ENCODE measurements at places on chromosomes 6 and 20.

GRCh38 chr6:41200901-41201763, at the start of gene TREML2:
Gene TREML2, minus strand, starts transcription at chr6:41201149. Its CDS starts 141 bp downstream, at chr6:41201008.
- DNase-seq: no peak

GRCh38 chr6:3019065-3019464, 19.4 kb downstream of the NQO2 start:
- DNase-seq: no peak

DNA sequence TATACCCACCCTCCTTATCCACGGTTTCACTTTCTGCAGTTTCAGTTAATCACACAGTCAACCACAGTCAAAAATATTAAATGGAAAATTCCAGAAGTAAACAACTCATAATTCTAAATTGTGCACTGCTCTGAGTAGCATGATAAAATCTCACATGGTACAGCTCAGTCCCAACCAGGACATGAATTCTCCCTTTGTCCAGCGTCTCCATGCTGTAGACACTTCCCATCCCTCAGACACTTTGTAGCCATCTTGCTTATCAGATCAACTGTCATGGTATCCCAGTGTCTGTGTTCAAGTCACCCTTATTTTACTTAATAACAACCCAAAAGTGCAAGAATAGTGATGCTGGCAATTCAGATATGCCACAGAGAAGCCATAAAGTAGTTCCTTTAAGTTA, 94.7 kb downstream of the PDE10A start:
- DNase-seq: no peak

- no peak for DNase-seq
Measured at GRCh38 chr6:126440923-126441322, 101.0 kb downstream of the CENPW start.

DNA sequence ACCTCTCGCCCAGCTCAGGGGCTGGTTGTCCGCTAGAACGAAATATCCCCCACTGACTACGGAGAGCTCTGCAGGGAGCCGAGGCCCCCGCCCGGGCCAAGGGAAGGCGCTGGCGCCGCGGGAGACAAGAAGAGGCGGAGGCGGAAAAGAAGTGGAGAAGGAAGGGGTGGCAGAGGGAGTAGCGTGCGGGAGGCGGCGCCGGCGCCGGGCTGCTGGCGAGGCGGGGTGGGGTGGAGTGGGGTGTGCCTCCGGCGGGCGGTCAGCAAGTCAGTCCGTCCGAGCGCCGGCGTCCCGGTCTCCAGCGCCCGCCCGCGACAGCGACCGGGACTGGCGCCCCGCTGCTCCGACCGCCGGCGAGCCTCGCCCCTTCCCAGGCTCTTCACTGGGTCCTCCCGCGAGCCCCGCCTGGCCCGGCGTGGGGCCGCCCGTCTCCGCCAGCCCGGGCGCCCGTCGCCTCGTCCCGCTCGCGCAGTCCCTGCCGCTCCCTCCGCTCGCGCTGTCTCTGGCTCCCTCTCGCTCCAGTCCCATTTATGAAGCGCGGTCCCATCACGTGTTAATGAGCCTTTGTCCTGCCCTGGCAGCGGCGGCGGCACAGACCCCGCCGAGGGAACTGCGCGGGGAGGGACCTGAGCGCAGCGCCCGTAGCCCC, at the start of gene CNR1:
Gene CNR1, minus strand, starts transcription at position 504 of the 649 bp plus-strand sequence. CDS start 21,073 bp downstream, outside the sequence.
- no peak for DNase-seq

- no peak for DNase-seq
Measured at GRCh38 chr6:12286373-12287110, 3.6 kb upstream of the EDN1 start.

DNA sequence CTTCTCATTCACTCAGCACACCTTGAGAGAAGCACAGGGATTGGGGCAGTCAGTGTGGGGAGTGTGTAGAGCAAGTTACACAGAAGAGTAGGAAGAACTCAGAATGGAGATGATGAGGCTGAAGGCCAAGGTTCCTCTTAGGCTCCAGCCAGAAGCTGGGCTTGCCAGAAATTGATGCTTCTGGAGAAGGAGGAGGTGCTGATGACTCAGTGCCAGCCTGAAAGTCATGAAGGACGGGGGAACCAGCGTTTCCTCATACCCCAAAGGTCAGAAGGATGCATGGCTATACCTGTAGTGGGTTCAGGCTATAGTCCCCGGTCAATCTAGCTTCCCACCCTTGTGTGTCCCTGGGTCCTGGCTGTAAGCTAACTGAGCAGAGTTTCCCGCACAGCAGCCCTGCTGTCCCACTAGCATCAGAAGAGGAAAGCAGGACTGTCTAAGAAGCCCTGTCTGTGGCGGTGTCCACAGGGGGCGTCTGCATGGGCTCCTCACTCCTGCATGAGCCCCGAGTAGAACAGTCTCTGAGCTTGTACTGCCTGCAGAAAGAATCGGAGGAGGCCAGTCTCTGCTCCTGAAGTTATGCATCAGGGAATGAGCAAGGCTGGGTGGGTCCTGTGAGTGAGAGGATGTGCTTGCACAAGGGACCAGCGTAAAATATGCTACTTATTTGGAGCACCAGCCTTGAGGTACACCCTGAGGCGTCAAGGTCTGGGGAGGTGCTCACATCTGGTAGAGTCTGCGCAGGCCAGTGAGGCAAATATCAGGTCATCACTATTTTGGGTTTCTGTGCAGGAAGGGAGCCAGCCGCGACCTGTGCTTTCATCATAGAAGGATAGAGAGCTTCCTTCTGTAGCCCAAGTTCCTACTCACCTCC, 148.5 kb downstream of the MRPL14 start:
- DNase-seq: no peak

GRCh38 chr6:90689172-90689571, 102.3 kb upstream of the MAP3K7 start:
- DNase-seq: no peak

- DNase-seq: no peak
Measured at GRCh38 chr6:90978046-90978445, 391.2 kb upstream of the MAP3K7 start.

- no peak for DNase-seq
Measured at GRCh38 chr6:110449541-110449895, 26.9 kb downstream of the SLC22A16 start.

DNA sequence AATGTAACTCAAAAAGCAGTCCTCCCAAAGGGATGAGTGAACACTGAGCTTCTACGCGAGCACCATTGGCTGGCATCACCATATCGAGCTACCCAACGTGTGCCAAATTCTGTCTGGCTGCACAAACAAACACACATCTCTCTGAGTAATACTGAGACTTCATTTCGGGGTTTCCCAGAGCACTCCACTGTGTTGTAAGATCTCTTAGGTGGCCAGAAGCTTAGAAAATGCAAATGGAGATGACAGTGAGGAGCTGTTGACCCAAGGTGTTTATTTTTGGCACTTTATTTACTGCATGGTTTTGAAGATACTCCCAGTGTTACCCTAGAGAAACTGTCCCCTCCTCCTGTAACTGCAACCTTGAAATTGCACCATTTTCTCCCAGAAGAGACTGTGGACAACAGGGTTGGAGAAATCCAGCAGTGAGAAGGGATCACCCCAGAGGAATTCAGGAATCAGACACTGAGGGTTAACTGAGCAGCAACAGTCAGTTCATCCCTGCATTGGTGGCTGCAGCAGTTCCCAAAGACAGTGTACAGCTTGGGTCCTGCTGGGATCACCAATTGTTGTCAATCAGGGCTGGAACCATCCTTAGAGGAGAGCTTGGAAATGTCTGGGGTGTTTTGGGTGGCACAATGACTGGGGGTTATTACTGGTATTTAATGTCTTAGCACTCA, 1.0 kb upstream of the RIPOR2 start:
- no peak for DNase-seq

DNA sequence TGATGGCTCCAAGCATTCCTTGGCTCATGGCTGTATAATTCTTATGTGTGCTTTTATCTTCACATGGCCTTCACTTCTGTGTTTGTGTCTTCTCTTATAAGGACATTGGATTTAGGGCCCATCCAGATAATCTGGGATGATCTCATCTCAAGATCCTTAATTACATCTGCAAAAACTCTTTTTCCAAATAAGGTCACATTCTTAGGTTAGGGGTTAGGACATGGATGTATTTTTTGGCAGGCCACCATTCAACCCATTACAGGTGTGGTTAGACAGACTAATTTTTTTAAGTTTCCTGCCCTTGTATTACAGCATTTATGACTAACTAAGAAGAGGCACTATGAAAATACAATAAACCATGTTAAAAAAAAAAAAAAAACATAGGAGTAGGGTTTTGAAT, 254.0 kb downstream of the TPBG start:
- DNase-seq: no peak

DNA sequence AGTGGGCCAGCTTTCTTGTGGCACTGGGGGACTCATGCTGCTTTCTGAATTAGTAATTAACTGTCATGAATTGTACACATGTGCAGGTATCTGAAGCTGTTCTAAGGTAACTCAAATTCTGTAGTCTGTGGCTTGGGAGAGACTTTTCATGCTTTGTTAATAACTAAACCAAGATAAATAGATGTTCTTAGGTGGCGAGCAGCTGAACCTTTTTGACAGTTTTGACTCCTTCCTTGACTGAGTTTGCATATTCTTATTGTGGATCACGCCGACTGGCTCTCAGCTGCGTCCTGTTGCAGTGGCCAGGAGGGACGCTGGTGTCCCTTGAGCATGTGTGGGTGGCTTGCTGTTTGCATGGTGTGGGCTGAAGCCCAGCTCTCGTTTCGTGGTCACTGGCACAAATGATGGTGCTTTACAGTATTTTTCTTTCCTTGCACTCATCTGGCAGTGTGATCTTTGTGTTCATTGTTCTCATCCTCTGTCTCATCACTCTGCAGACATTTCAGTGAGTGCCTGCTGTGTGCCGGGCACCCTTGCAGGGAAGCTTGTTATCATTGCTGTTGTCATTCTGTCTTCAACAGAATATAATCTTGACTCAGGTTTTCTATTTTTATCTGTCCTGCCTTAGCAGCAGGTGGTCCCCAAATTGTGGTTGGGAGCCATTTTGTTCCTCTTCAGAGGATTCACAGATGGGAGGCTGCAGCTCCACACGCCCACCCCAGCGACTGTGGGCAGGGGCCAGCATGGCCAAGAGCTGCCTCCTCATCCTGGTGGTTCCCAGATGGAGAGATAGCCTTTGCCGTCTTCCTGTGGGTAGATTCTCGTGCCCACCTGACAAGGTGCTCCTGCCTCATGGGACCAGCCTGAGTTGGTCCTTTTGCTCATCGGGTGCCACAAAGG, 39.6 kb downstream of the DUSP22 start:
- DNase-seq: no peak

DNA sequence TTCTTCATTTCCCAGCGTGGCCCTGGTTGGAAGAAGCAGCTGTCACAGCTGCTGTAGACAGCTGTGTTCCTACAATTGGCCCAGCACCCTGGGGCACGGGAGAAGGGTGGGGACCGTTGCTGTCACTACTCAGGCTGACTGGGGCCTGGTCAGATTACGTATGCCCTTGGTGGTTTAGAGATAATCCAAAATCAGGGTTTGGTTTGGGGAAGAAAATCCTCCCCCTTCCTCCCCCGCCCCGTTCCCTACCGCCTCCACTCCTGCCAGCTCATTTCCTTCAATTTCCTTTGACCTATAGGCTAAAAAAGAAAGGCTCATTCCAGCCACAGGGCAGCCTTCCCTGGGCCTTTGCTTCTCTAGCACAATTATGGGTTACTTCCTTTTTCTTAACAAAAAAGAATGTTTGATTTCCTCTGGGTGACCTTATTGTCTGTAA, 292.7 kb downstream of the ESR1 start:
- no peak for DNase-seq

DNA sequence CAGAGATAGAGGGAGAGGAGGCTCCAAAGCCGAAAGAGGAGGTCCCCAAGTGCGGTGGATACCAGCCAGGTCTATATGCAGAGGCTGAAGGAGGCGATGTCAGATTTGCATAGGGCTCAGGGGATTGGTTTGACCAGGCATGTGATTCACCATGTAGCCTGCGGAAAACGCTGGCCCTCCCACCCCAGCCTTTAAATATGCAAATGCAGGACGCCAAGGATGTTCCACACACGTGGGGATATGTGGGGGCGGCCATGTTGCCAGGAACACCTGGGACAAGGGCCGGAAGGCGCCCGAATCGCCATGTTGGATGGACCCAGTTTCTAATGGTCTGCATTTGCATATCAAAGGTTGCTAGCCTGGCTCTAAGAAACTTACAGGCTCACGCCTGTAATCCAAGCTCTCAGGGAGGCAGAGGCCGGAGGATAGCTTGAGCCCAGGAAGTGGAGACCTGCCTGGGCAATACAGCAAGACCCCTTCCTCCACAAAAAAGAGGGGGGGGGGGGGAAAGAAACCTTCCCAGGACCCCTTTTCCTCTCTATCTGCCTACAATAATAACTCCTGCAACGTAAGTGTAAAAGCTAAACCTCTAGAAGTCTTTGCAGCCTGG, 110.5 kb downstream of the TULP4 start:
- DNase-seq: no peak

DNA sequence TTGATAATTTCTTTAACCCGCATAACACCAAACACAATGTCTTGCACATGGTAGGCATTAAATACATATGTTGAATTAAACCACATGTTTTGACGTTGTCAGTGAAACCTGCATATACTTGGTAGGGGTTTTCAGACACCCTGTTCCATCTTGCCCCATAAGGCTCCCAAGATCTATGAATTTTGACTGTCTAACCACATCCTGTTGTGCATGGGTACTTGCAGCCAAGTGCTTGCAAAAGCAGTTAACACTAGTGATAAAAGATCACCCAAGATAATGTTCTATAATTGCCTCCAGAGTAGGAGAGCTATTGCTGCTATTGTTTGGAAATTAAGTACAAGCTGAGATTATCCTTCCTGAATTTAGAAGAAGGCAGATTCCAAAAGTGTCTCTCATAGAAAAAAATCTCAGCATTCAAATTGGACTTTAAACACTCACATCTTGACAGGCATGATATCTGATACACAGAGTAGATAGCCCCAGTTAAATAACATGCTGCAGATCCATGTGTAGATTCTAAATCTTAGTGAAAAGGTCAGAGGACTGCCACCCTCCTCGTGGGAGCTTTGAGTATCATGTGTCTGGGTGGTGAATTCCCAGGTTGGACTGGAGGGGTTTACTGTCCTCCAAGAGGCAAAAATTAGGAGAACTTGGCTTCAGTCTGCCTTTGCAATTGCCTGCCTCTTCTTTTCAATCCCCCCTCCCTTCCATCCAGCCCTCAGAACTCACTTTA, 25.8 kb upstream of the CCN6 start:
- DNase-seq: no peak

GRCh38 chr20:52760791-52761190, 211.4 kb upstream of the TSHZ2 start:
- no peak for DNase-seq

GRCh38 chr6:169567819-169568218, 134.0 kb downstream of the WDR27 start:
- no peak for DNase-seq

DNA sequence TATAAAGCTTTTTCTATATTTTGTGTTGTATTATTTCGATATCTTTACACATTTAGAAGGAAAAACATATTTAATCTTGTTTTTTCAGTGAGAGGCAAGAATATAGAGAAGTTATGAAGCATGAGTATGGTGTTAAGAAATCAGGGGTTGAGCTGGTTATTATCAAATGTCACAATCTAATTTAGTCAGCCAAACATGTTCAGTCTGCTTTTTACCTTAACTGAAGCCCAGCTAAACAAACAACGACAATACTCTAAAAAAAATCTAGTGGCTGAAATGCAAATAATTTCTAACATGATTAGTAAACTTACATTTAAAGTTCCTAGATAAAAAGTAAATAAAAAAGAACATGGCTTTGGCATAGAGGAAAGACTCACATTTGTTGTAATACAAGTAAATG, 433.8 kb upstream of the NRSN1 start:
- no peak for DNase-seq

GRCh38 chr6:170096803-170097504, 193.9 kb downstream of the DLL1 start:
- no peak for DNase-seq

- no peak for DNase-seq
Measured at GRCh38 chr20:34680586-34681175, 3.8 kb upstream of the PIGU start.
